ENCODE measurements at places on chromosomes 3 and 15.

DNA sequence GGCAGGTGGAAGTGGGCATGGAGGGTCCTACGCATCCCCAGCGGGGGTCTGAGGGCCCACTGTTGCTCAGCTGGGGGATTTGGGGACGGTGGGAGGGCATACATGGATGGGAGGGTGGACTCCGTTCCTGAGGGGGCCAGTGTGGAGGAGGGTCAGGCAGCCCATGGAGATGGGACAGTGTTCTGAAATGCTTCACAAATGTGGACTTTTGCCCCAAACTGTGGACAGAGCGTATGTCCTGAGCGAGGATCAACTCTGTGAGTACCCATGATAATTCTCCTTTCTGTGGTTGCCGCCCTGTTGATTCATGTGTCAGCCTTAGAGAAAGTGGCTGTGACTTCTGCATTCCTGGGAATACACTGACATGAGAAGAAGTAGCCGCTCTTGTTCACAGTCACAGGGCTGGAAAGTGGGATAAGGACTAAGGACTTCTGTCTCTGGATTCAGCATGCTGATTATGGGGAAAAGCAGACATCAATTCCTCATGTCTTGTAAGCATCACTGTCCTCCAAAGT is 33.4 kb downstream of the SMAD3 start:
- DNase-seq: no peak

- no peak for DNase-seq
Measured at GRCh38 chr3:10601151-10601856, 95.9 kb upstream of the ATP2B2 start.

DNA sequence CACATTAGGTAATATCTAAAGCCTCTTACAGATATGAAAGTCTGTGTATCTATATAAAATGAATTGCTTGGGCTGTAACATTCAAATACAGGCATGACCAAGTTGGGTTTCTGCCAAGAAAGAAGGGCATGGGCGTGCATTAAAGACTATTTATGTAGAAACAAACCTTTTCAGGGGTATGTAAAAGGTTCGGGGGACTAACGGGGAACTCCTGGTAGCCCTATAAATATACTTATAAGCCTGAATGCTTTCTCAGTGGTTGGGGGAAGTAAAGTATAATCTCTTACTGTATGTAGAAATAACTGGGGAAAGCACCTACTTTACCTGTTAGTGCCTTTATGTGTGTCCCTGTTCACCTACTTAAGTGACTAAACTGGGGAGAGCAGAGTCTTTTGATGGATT is 154.5 kb upstream of the TBL1XR1 start:
- DNase-seq: no peak

DNA sequence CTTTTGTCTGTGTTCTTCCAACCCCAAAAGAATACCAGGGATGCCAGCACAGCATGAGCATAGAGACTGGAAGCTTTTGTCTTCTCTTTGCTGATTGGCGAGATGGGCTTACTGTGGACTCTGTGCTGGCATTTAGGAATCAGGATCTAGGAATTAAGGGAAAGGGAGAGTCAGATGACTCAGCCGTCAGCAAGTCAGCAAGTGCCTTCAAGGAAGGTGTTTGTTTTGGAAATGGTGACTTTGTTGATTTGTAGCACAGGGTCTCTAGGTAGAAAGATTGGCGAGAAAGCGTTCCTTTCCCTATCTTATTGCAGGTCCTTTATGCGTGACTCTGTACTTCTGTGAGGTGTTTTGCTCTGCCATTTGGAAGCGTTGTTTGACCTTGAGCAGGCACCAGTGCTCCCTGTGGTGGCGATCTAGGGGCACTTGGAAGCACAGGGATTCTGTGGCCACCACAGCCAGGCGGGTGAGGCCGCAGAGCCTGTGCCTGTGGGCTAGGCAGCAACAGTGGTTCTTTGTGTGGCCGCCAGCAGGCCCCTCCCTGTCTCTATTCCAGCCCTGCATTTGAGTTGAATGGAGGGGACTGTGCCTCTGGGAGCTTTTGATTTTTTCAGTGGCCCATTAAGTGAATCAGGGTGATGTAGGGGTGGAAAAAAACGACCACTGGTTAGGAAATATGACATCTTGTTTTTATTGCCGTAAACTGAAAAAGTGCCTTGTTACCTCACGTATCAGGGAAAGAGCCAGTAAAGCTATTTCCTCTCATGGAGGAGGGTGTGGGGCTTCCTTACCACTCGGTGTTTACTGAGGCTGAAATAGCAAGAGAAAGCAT is 19.0 kb downstream of the FAN1 start:
- no peak for DNase-seq

DNA sequence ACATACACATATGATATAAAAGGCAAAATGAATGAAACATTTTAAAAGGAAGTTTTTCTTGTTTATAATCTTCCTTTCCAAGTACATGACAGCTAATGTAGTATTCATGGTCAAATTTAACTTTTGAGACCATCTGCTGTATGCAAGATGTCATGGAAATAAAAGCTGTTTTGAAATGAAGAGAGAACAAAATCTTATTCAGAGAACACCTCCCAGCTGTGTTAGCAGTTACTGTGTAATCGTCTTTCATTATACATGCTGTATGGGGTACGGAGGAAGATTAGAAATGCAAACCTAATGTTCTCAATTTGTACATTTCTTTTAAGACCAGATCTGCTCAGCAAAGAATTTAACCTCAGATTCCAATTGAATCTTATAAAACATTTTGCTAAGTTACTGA is 1182.3 kb downstream of the OTOL1 start:
- no peak for DNase-seq

DNA sequence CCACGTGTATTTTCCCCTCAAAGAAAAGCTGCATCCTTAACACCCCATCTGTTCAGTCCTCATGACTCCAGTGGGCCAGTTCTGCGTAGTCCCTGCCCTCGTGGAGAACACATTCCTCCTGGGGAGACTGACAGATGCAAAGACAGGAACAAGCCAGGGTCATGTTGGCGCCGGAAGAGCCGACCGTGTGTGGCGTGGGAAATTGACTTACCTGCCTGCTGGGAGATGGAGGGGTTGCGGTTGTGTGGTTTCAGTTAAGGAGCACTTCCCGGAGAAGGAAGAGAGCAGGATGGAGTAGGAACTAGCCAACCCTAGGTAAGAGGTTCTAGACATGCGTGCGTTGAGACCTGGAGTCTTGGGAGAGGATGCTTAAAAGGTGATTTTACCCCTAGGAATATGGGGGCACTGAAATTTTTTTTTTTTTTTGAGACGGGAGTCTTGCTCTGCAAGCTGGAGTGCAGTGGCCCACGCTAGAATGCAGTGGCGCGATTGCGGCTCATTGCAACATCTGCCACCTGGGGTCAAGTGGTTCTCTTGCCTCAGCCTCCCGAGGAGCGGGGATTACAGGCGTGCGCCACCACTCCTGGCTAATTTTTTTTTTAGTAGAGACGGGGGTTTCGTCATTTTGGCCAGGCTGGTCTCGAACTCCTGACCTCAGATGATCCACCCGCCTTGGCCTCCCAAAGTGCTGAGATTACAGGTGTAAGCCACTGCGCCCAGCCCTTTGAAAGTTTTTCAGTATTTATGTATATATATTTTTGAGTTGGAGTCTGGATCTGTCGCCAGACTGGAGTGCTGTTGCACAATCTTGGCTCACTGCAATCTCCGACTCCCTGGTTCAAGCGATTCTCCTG is 1.4 kb downstream of the VHL start:
- DNase-seq: peak; percentile 44

GRCh38 chr15:52677593-52678467 is 1.4 kb downstream of the ATOSA start:
- DNase-seq: peak; percentile 73

DNA sequence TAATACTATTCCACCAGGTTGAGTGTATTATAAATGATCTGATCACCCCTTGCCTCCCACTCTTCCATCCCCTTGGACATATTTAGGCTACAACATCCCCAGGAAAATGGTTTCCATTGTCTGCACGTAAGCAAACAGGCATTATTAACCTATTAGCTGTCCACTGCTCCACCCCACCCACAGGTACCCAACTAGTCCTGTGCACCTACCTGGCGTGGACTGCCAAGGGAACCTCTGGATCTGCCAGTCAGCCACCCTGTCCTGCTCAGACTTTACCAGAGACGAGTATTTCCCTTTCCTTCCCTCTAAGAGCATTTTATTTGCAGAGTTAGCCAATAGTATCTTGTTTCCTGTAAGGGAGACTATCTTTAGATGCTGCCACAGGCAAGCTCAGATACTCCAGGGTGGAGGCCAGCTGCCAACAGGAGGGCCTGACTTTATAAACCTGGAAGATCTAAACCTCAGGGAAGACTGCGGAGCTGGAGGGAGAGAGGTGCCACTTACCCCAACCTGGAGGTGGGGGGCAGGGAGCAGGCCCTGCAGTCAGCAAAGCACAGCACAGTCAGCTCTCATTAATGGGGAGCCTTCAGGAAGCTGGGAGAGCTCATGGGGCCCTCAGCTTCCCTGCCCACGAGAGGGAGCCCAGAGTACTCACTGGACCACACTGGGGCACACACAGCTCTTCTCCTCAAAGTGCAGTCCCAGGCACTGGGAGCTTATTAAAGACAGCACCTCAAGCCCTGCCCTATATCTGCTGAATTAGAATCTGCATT is at the start of gene CX3CR1:
TSS of gene CX3CR1 (minus strand) at position 292 of the 773 bp plus-strand sequence. CDS start 13,527 bp downstream, outside the sequence.
- DNase-seq: no peak

- no peak for DNase-seq
Measured at GRCh38 chr15:99558571-99558970, 7.2 kb upstream of the MEF2A start.

GRCh38 chr3:44100298-44100695 is 141.4 kb upstream of the TOPAZ1 start:
- DNase-seq: no peak

DNA sequence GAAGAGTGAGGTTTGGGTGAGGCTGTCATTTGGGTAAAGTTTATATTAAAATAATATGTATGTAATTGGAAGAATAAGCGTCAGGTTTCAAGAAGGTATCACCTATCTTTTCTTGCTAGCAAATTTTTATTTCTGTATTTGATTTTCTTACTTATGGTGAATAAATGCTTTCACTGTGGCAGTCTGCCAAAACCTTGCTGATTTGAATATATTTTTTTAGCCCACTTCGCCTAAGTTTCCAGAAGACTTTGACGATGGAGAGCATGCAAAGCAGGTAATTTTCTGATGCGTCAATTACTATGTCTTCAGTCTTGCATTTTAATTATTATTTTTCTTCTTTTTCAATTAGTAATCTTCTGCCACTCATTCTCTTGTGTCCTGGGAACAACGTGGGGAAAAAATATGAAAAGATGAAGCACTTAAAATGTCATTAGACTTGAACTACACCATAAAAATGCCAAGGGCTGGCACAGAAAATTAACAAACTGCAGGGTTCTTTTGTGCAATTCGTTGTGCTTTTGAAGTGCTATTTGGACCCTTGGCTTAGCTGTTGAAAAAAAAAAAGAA is 40.4 kb downstream of the SRP14 start:
- DNase-seq: no peak

DNA sequence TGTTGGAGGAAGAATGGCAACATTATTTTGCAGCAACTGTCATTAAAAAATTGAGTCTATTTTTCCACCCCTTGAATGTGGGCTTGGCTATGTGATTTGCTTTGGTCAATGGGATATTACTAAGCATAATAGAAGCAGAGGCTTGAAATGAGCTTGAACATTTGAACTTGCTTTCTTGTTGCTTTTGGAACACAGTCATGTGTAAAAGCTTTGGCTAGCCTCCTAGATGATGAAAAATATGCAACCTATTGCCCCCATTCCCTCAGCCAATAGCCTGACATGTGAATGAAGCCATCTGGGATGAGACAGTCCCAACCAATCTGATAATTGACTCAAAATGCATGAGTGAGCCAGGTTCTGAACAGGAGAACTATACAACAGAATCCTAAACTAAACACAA is 78.4 kb downstream of the PLSCR2 start:
- no peak for DNase-seq

GRCh38 chr15:92579931-92580470 is 75.6 kb downstream of the FAM174B start:
- no peak for DNase-seq

DNA sequence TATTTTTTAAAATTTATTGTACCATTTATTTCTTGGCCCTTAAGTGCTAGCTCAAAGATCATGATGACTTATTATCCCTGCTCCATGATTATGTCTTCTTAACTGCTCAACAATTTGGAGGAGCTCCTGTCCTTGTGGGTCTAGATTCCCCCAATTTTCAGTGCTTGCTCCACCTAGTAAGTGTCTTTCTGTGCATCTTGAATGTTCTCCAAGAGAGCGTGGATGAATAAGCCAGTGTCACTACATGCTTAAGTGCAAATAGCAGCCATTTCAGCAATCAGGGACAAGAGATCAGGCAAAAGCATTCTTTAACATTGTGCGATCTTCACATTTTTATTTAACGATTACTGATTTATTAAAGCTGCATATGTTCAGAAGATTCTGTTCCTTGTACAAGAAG is 99.4 kb downstream of the ALCAM start:
- DNase-seq: no peak

GRCh38 chr15:97755726-97756125 is 204.8 kb upstream of the ARRDC4 start:
- no peak for DNase-seq

DNA sequence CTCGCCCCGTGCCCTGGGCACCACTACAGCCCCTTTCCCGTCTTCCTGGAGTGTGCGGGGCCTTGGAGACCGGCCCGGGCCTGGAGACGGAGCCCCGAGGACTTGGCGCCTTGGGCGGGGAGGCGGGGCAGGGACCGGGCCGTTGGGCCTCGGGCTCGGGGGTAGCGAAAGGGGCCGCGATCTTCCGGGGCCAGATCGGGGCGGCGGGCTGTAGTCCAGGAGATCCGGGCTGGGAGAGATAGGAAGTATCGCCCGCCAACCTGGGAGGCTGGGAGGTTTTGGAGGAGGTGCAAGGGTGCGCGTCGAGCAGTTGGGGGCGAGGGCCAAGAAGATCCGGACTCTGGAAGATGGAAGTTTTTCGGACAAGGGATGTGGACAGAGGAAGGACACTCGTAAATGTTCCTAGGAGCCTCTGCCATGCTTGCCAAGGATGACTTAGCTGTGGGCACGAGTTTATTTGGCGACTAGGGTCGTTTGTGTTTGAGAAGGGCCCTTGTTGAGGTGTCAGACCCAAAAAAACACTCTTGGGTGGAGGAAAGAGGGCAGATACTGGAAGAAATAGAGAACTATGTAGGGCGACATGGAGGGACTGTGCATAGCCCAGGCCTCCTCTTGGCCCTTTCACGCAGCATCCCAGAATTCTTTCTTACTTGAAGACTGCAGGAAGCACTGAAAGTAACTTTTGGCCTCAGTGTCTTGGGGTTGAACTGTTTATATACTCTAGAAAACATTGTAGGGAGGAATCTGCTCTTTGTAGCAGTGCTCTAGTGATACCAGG is 712 bp downstream of the RTF1 start:
- DNase-seq: peak; percentile 30

DNA sequence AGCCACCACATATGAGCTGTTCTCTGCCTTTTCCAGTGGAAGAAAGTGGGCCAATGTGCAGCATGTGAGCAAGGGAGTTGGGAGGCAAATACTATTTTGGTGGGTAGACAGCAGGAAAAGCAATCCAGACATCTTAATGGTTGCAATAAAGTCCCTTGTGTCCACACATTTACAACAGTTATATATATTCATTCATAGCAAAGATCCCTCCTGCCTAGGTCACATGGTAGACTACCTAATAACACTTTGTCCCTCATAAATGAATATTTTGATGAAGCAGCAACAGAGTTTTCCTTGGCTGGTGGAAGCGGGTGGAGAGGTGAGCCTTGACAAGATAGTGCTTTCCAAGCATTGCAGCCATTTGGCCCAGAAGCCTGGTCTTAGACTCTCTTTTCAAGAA is 6.2 kb upstream of the NSMCE3 start:
- no peak for DNase-seq

GRCh38 chr3:128697341-128697740 is 28.6 kb upstream of the RAB7A start:
- no peak for DNase-seq

GRCh38 chr3:150830094-150830681 is 67.2 kb upstream of the SIAH2 start:
- DNase-seq: peak; percentile 28

Data from activated CD4-positive, alpha-beta T cell treated with anti-CD3 and anti-CD28 coated beads, Interleukin-10, Interleukin-2, amounts not matched to agents 100 ng/mL and 50 ng/mL, durations not matched to agents 16 hours and 8 hours (primary cell).